Activated T-helper 1 cell treated with anti-CD3 and anti-CD28 coated beads, Interleukin-2, amount 50 U/mL, for 16 hours (primary cell): ENCODE measurements at places on chromosomes 6 and 20.

GRCh38 chr6:157089258-157089657 is 234.1 kb downstream of the TMEM242 start:
- DNase-seq: no peak

- DNase-seq: no peak
Observed at GRCh38 chr6:9593554-9593953, 821.3 kb downstream of the TFAP2A start.

DNA sequence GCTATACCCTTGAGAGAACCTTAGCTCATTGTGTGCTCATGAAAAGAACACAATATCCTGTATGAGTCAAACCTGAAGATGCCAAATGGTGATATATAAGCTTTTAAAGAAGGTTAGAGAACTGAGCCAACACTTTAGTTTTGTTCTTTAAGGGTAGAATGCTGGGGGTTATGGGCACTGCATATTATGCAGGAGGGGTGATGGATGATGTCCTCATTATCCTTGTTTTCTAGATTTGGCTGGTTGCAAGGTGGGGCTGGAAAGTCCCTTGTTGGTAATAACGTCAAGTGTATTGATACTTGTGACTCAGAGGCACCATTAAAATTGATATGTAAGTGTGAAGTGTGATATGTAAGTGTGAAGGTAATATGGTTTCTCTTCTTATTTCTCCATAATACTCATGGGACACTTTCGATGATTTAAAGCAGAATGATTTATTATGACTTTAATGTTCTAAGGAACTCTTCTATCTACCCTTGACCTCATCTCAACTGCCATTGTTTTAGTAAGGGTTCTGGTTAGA is 113.7 kb upstream of the DTNBP1 start:
- DNase-seq: no peak

DNA sequence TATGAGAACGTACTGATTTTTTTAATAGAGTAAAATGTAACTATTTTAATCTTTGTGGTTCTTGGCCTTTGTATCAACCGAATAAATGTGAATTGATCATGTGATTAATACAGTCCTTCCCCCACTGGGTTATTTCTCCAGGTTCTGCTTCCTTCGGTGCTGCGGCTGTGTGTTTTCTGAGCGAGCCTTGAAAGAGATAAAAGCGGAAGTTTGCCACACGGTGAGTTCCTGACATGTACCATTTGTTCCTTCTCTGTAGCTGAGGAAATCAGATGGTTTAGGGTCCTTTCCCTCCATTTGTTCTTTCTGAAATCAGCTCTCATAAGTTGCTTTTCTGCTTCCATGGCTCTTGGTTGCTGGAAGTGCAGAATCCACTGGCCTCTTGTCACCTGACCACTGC is 15.5 kb downstream of the RTF2 start:
- no peak for DNase-seq

DNA sequence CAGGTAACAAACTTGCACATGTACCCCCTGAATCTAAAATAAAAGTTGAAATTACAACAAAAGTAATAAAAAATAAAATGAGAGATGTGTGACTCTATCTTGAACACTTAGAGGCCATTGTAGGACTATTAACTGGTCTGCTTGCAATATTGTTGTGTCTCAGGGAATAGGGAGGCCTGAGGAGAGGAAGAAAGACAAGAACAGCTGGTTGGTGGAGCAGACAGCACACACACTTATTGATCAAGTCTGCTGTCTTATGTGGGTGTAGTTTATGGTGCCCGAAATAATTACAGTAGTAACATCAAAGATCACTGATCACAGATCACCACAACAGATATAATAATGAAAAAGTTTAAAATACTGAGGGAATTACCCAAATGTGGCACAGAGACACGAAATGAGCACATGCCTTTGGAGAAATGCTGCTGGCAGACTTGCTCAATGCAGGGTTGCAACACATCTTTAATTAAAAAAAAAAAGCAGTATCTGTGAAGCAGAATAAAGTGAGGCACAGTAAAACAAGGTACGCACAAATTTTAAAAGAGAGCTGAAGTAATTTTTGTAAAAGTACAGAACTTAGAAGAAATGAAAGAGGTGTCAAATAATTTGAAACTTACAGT is 110.1 kb upstream of the HDAC2 start:
- DNase-seq: no peak

GRCh38 chr6:152273002-152273401 is 364.2 kb downstream of the SYNE1 start:
- no peak for DNase-seq

DNA sequence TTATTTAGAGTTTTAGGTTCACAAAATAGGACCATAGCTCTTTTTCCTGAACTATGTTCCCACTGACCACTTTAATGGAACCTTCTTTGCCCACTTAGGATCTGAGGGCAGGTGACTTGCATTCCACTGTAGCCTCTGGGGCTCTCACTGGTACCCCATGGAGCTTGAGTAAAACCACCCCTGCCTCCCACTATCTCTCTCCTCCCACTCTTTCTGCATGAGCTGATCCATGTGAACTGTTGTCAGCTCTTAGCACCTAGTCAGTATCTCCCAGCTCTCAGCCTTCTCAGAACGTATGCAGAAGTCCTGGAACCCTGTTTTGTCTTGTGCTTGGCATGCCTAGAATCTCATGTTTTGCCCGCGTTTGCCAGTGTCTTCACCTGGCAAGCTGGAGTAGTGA is 200.6 kb upstream of the SNX9 start:
- DNase-seq: no peak

DNA sequence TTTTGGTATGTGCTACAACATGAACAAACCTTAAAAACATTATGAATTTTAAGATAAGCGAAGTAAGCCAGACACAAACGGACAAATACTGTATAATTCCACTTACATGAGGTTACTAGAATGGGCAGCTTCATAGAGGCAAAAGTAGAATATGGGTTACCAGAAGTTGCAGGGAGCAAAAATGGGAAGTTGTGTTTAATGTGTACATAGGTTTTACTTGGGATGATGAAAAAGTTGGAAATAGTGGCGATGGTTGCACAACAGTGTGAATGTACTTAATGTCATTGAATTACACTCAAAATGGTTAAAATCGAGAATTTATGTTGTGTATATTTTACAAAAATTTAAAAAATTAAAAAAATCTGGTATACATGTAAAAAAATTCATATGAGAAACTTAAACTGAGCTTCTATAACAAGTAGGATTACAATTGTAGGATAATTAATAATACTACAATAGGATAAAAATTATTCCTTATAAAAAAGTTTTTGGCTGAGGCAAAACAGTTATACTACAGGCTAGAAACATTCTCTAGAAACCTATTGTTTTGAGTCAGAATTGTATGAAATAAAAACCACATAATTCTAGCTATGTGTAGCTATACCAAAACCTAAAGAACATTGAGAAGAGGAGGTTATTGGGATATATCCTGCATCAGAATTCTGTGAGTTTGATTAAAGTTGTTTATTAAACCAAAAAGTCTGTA is 24.8 kb upstream of the DYNLRB1 start:
- DNase-seq: no peak

GRCh38 chr6:22809370-22809769 is 240.0 kb downstream of the HDGFL1 start:
- DNase-seq: no peak

GRCh38 chr6:20771409-20771808 is 237.2 kb downstream of the CDKAL1 start:
- DNase-seq: no peak

GRCh38 chr6:31927242-31927862 is at the start of gene C2:
Gene C2, plus strand, starts transcription at chr6:31927717. Its CDS starts 36 bp downstream, at chr6:31927753.
- DNase-seq: no peak
